ENCODE measurements at places on chromosomes 1 and 21.

- DNase-seq = no peak
These were observed 41.3 kb upstream of the PTGFRN start for GRCh38 chr1:116868385-116868784.

- no peak for DNase-seq
These were observed 31.0 kb downstream of the ATP5PO start for GRCh38 chr21:33884376-33885171.

- no peak for DNase-seq
These were observed 11.7 kb downstream of the PPIH start for GRCh38 chr1:42669936-42670335.

GRCh38 chr21:40905251-40905650 lies 58.3 kb upstream of the DSCAM start:
- DNase-seq = no peak

GRCh38 chr1:237197470-237198425 lies 155.8 kb downstream of the RYR2 start:
- DNase-seq = no peak

DNA sequence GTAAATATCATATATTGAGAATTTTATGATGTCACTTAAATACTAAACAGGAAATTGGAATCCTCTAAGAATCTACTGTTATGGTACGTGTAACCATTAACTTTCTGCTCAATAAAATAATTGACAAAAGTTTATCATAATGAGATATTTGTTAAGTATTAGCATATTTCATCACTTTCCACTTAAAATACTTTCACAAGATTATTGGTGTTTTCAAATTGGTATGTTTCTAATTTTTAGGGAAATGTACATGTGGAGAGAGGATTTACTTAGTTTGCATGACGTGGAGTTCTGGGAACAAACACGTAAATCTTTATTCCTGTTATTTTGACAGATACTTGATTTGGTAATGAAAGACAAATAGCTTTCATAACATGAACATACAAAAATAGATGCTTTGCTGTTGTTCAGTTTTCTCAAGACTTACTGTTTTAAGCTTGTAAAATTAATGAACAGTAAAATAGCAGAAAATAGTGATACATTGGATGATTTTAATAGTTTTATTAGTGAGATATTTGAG lies 1.6 kb downstream of the SRSF11 start:
- DNase-seq = no peak

DNA sequence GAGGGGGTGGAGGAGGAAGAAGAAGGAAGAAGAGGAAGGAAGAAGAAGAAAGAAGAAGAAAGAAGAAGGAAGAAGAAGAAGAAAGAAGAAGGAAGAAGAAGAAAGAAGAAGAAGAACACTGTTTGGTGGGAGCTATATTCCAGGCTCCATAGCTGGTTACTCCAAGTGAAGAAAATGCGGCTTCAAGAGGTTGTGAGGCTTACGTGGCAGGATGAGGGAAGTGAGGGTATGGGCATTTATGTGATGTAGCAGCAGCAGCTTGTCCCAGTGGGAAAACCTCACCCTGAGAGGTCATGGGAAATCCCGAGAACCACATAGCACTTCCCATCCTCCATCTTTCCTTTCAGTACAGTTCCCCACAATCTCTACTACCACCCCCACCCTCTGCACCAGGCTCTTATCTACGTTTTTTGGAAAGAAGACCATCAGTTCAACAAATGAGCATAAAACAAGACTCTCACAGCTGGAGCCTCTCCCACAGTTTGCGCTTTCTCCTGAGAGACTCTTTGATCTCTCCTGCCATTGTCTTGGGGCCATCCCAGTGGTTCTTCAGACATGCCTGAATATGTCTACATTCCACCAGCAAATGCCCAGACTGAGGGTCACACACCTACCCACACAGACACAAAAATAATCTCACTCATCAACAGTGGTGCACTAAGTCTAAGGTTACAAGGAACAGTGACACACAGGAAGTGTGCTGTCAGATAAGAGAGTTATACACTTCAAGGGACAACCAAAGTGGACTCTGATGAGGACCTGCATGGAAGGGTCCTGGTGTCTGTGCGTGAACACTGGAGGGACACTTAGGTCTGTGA lies 77.9 kb upstream of the KCNJ15 start:
- no peak for DNase-seq

- no peak for DNase-seq
These were observed 82.4 kb upstream of the SMYD2 start for GRCh38 chr1:214198571-214198970.

DNA sequence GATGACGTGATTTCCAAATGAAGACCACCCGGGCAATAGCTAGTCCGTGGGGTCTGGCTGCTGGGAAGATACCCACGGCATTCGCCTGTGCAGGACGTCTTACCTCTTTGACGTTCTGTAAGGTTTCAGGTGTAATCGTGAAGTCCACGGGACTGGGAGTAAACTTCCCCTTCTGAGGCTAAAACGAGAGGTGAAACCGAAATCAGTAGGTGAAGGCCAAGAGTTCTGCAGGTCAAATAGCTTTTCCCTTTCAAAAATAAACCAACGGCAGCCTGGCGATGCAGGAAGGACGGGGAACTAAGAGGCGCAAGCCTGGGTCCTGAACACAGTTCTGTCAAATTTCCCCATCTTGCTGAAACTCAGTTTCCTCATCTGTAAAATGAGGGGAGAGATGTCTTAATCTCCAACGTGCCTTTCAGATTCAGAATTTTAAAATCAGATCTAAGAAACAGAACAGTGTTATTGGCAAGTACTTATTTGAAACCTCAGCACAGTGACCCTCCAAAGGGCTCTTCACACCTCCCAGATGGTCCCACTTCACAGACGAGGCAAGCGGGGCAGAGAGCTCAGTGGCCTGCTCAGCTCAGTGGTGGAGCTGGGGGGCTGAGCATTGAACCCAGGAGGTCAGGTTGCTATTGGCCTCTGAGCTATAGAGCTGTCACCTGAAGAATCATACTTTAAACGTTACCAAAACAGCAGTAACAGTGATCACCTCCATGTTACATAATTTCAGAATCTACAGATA lies 34.7 kb downstream of the VPS26C start:
- no peak for DNase-seq

DNA sequence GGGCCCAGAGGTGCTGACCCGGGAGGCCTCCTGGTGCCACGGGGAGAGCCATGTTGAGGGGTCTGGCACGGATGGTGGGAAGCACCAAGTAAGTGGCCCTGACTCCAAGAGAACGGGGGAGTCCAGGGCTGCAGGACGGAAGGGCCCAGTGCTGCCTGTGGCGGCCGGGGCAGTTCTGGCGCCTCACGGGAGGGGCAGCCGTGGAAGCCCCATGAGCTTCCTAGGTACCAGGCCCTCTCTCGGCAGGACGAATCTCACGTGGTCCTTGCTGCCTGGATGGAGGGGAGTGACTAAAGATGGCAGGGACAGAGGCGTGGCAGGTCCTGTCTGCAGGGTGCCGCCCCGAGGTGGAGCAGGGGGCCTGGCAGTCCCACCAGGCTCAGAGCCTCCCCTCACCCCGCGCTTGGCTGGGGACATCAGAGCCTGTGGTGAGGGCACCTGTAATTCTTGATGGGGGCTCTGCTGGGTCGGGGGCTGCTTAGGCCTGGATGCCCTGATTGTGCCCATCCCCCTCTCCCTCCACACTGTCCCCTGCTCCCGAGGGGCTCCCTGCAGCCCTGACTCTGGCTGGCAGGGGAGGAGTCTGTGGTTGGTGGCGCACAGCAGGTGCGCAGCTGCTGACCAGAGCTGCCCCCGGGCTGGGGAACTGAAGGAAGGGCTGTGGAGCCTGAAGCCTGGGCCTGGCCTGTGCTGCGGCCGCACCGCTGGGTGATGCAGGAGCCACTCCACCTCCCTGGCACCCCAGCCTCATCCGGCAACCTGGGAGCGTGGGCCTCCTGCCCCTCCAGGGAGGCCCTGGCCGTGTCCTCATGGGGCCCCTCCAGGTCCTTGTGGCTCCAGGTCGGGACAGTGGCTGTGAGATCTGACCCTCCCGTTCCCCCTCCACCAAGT lies 31.4 kb downstream of the POFUT2 start:
- DNase-seq = no peak

DNA sequence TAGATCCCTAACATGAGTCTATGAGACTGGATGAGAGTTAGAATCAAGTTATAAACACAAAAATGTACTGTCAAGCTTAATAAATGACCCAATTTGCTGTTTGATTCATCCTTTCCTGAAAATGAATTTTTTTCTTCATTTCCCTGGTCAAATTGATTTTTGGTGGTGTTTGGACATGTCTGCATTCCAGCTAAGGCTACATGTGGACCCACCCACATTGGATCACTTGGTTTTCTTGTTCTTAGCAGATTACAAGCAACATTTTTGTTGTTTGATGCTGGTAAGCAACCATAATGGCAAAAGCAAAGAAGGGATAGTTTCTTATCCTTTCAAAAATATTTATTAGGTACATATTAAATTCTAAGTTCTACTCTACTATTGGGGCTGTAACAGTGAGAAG lies 181.1 kb downstream of the NEK7 start:
- no peak for DNase-seq

DNA sequence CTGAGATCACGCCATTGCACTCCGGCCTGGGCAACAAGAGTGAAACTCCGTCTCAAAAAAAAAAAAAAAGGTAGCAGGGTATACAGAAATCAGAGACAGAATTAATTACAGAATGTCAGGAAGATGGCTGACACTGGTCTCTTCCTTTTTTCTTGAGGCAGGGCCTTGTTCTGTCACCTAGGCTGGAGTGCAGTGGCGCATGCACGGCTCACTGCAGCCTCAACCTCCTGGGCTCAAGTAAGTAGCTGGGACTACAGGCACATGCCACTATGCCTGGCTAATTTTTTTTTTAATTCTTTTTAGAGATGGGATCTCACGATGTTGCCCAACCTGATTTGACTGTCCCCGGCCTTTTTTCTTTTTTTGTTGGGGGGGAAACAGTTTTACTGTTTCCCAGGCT lies 16.4 kb downstream of the RNU5D-1 start:
- no peak for DNase-seq

DNA sequence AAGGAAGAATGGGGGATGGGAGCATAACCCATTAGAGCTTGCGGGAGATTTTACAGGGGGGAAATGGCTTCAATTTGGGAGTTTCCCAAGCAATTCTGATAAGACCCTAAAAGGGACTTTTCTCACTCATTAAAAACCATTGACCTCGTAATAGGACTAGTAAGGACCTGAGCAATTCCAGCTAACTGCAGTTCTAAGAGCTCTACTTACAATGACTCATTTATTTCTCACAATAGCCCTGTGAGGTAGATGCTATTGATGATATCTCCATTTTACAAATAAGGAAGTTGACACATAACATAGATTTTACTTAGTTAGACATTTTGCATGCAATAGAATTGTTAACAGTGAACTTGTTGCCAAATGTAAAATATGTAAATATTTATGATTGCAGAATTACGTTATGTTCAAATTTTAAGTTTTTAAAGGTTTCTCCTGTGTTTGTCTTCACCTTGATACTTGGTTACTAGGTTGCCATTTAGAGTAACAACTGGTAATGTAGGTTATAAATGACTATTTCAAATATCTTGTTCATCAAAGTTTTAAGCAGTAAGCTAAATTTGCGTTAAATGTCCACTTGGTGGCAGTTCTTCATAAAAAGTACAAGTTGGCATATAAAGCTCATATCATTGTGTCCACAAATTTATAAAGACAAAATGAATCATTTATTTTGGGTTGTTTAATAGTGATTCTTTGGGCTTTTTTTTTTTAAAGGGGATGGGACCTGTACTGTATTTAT lies 182.0 kb downstream of the PLA2G4A start:
- no peak for DNase-seq

DNA sequence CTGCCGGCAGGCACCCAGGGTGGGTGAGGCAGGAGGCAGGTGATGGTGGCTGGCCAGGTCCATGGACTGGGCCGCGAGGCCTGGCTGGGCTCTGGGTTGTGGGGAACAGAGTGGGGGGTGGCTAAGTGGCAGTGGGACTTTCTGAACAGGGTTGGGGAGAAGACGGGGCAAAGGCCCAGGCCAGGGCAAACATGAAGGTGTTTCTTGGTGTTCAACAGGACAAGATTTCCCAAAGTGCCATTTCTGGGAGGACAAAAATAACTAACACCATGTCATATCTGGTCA lies 26.8 kb downstream of the STUM start:
- DNase-seq = no peak

DNA sequence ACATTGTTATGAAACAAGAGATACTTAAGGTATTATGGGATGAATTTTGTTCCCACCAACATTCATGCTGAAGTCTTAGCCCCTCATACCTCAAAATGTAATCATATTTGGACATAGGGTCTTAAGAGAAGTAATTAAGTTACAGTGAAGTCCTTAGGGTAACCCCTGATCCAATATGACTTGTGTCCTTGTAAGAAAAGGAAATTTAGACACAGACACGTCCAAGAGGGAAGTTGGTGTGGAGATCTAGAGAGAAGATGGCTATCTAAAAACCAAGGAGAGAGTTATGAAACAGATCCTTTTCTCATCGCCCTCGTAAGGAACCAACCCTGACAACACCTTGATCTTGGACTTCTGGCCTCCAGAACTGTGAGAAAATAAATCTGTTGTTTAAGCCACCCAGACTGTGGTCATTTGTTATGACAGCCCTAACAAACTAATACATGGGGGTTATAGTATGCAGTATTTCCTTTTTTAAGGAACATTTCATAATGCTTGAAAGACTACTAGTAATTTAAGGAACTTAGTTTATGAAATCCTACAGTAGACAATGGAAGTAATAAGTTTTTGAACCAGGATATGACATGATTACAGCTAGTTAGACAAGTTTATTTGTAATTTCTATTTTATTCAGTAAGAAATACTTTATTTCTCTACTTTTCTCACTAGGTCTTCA lies 875.5 kb upstream of the ADGRL2 start:
- no peak for DNase-seq

DNA sequence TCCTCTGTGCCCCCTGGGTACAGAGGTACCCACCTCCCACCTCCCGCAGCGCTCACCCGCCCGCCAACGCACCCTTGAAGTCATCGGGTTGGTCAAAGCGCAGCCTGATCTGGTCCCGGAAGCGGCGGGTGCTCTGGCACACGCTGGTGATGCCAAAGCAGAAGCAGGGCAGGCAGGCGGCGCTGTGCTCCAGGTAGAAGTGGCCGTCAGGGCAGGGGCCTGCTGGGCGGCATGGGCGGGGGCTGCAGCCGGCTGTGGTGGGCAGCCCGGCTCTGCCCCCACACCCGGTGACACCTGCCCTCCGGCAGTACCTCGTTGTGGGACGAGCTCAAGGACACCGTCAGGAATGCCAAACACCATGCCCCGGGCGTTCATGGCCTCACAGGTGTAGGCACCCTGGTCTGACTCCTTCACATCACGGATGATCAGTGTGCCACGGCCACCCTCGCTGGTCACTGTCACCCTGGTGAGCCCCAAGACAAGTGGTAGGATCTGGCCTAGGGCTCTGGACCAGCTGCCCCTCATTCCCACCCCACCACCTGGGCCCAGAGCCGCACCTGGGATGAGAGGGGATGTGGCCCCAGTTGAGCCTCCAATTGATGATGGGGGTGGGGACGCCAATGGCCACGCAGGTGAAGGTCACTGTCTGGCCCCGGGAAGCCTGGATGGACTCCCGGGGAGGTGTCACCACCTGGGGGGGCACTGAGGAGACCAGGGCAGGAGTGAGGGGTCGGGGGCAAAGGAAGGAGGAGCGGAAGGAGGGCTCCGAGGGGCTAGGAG lies 52.5 kb downstream of the HSPG2 start:
- no peak for DNase-seq

All from CD4-positive, alpha-beta T cell treated with Interleukin-2 at 100 ng/mL for 4 hours (primary cell).